ENCODE measurements at places on chromosomes 12 and 14. TPM values are rescaled to one million over a fixed set of nuclear protein-coding genes. Genes with fewer than 3 reads are reported as not detected.

GRCh38 chr12:72261885-72262284 lies 10.3 kb upstream of the TRHDE start:
- DNase-seq: no peak

Gene FOXN4
- not detected for total RNA-seq

Gene PTPRQ
- total RNA-seq: not detected

DNA sequence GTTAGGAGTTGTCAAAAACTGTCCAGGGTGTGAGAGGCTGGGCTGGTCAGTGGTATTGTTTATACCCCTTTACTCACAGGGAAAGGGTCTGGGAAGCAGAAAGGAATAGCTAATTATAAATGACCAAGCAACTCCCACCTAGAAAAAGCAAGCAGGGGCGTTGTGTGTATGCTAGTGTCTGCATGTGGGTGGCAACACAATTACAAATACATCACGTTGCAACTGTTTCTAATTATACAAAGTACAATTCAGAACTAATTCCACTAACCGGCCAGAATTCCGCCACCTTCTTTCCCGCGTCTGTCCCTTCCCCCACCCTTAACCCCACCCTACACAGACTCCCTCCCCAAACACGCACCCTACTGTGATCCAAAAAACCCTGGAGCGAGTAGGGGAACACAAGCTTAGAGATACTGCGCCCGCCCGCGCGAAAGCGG lies 2.2 kb downstream of the DPF3 start:
- no peak for DNase-seq

Gene TEX52
- 0.36 TPM for total RNA-seq

GRCh38 chr12:3256103-3256631 lies 179.0 kb downstream of the TSPAN9 start:
- no peak for DNase-seq

Gene SIX4
- total RNA-seq: not detected

DNA sequence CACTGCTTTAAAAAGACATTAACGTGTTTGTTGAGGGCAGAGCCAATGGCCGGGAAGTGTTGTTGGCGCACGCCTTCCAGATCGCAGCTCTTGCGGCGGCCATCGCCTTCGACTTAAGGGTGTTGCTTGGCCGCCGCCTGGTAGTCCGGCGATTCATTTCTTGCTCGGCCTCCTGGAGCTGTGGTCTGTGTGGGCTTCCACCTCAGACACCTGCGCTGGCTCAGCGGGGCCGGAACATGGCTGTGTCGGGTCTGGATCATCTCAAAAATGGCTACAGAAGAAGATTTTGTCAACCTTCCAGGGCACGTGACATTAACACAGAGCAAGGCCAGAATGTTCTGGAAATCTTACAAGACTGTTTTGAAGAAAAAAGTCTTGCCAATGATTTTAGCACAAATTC lies 24.7 kb downstream of the GALNT4 start:
- DNase-seq: no peak

Gene GPR68
- 14.0 TPM for total RNA-seq

DNA sequence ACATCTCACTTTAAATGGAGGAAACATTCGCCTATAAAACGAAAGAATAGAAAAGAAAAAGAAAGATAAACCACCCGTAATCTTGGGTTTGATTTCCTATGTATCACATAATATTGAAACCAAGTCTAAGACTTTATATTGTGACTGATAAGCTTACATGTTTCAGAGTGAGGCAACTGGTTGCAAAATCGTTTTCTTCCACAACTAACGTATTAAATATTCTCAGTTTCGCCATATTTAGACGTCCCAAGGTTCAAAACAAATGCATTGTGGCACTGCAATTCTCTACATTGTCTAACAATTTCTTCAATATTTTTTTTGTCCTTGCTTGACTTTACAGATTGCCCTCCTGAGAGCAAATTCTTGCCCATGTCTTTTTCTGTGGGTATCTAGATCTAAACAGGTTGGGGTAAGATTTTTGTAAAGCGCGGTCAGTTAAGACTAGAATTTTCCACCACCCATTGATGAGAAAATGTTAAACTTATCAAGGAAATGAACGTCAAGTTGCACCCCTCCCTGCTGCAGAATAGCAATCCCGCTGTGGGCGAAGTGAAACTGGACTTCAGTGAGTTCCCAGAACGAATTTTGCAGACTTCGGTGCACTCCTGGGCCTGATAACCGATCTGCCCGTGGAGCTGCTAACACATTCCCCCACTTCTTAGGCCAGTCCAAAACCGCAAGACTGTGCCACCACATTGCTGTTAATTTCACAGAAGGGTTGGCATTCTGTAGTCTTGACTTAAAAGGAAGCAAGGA lies 2.7 kb downstream of the TBX3 start:
- DNase-seq: no peak

DNA sequence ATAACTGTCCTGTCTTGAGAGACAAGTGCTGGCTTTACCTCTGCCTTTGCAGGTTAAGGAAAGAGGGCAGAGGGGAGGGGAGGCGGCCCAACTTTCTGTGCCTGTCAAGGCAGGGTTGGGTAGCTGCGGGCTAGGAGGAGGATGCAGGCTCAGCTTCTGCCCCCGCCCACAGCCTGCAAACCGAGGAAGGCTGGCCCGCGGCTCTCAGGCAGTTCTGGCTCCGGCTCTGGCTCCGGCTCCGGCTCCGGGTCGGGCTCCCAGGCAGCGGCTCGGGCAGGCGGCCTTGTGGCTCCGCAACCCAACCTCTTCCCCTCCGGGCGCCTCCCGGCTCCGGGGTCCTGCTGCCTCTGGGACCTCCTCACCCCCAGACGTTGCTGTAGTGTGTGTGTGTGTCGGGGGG lies 92.9 kb downstream of the TMEM30B start:
- DNase-seq: no peak

DNA sequence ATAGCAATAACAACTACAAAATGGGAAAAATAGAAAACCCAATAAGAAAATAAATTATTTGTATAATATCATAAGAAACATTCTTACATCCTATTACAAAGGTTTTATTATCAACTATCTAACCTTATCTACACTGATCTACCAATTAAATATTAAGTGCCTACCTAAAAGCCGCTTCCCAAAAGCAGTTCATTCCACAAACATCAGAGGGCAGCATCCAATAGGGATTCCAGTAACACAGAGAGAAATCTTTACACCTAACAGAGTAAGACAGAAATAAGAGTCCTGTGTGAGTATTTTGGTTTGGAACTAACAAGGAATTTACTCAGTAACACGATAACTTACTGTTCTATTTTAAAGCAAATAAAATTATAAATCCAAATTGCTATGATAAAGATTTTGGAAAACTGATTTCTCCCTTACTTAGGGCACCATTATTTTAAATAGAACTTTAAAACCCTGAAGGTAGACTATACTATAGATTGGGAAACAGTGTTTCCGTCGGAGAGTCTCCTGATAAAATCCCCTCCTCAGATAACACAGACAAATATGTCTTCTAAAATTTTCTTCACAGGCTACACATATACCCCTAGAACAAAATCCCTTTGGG lies 15.0 kb downstream of the GXYLT1 start:
- peak; percentile 27 for DNase-seq

DNA sequence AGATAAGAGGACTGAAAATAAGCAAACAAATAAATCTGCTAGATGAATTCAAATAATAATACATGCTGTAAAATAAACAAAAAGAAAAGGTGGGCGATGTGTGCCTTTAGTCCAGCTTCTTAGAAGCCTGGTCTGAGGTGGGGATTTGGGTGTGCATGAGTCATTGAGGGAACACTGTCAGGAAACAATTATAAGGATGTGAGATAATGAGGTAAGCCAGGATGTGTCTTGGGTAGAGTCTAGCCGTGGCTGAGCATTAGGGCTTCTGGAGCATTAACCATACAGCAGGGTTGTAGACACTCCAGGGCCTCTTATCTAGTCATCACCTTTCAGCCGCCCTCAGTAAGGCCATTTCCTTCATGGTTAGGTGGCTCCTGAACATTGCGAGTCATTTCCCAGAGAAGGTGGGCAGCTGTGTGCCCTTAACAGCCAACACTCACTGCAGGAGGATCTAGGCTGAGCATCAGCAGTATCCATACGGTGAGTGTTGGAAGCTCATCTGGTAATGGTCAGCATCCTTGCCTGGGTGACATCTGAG lies 405.6 kb downstream of the GLT1D1 start:
- no peak for DNase-seq

Gene ACOT6
- total RNA-seq: not detected

- DNase-seq: no peak
Measured at GRCh38 chr12:96766232-96766631, 140.8 kb upstream of the NEDD1 start.

- no peak for DNase-seq
Measured at GRCh38 chr12:118842866-118843265, 138.5 kb upstream of the SRRM4 start.

GRCh38 chr12:122082621-122083356 lies 4.2 kb downstream of the MLXIP start:
- no peak for DNase-seq

GRCh38 chr12:583251-583869 lies 79.9 kb downstream of the NINJ2 start:
- no peak for DNase-seq

Data from activated CD8-positive, alpha-beta T cell treated with anti-CD3 and anti-CD28 coated beads for 36 hours (primary cell).